ENCODE measurements at places on chromosomes 11 and 22.

DNA sequence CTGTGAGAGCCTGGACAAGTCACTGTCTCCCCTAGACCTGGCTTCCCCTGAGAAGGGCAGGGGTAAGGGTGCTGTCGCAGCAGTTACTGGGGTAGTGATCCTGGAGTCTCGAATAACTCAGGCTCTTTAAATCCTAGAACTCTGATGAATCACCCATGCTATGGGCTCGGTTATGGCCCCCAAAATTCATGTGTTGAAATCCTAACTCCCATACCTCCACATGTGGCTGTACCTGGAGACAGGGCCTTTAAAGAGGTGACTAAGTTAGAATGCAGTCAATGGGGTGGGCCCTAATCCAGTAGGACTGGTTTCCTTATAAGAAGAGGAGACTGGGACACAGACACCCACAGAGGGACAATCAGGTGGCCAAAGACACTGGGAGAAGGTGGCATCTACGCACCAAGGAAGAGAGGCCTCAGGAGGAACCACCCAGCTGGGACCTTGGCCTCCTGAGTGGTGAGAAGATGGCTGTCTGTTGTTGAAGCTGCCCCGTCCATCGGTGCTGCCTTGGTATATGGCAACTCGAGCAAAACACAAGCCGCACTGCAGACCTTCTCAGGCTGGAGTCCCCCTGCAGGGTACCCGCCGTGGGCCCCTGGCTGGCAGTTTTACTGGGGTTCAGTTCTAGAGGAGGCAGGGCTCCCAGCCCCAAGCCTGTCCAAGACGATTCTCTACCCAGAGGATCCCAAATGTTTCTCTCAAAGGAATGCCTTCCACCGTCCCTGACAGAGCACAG, 48.8 kb upstream of the SHISAL1 start:
- no peak for DNase-seq

DNA sequence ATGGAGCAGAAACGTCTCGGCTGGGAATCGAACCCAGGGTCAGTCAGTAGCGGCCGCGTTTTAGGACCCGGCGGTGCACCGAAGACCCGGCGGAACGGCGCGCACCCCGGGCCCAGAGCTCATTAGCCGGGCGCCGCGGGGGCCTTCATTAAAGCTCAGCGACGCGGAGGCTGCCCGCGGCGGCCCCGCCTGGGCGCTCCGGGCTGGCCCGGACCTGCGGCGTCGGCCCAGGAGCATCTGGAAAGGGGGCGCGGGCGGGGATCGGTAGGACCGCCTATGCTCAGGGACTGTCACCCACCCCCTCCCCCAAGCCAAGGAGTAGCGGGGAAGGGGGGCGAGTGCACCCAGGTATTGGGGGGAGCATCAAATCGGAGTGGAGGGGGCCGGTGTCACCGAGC, 52.2 kb downstream of the CYTH4 start:
- DNase-seq: no peak

GRCh38 chr11:102924851-102925380, 30.6 kb downstream of the MMP13 start:
- DNase-seq: no peak

DNA sequence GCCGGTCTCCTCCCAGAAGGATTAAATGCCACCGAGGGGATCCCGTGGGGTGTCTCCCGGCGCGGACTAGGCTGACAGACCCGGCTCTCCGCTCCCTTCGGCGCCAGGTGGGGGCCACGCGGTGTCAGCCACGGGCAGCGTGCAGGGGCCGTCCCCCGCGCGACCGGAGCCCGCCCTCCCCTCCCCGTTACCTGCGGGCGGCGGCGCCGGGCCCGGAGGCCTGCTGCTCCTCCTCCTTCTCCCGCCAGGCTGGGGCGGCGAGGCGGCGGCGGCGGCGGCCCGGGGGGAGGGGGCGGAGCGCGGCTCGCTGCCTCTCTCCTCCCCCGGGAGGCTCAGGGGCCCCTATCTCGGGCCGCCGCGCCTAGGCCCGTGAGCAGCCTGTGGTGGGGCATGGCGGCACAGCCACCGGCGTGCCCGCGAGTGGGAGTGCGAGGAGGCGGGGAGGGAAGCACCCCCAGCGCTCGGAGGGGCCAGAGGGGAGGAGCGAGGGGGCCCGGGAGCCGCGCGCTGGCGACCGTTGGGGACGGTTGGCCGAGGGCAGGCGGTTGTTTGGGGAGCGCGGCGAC, 450 bp downstream of the ZBTB44 start:
- DNase-seq: no peak

GRCh38 chr11:117483372-117483771, 155.7 kb downstream of the CEP164 start:
- DNase-seq: no peak

- DNase-seq: no peak
These were observed 1.1 kb upstream of the TTLL8 start for GRCh38 chr22:50058906-50059880.

DNA sequence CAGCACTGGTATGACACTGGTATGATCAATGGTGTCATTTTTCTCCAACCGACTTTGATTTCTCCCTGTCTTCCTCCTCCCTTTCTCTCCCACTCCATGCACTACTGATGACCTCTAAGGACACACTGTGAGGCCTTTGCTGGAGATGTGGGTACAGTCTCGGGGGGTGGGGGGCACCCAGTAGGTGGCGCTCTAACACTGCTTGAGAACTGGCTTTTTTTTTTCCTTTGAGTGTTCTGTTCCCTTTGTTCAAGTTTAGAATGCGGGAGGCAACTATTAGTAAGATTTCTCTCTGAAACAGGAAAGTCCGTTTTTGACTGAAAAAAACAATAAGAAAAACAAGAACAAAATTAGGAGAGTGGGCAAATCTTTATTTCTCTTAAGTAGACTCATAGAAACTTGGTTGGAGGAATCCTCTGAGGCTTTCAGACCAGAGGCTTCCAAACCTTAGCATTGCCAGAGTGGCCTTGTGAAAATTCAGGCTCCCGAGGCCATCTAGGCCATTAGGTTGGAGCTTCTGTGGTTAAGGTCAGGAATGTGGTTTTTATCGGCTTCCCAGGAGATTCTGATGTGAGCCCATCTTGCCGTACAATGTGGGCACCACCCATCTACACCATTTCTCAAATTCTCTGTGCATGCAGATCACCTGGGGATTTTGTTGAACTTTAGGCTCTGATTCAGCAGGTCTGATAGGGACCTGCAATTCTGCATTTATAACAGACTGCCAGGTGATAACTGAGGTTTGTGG, 43.2 kb downstream of the PANX1 start:
- DNase-seq: no peak

DNA sequence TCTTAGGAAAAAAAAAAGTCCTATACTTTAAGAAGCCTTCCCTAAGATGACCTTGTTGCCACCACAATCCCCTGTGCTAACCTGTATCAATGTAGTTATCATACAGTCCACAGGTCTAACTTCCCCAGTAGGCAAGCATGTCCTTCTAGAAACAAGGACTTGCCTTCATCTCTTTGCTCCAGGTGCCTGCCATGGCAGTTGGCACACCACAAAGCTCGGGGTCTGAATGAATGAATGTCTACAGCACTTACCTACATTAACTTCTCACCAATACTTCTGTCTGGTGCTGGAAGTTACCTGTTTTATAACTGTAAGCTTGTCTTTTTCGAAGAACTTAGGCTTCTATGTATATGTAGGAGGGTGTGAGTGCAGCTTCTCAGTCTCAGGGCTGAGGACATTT, 23.4 kb downstream of the CLPB start:
- no peak for DNase-seq

DNA sequence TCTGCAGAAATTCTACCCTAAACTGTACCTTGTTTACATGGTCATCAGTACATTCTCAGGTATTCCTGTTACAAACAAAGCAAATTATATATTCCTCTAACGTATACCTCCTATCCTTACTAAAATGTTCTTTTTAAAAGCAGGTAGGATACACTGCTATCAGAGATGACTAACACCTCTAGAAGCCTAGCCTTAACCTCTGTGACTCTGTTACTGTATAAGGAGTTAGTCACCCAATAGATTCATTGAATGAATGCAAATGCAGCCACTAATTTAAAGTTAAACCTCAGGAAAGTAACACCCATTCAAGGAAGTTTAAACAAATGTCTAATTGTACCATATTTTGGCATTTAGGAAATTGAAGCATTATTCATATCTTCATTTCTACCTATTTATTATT, 82.2 kb downstream of the FCHSD2 start:
- DNase-seq: no peak

GRCh38 chr11:16293204-16293681, 63.1 kb downstream of the SOX6 start:
- DNase-seq: no peak

DNA sequence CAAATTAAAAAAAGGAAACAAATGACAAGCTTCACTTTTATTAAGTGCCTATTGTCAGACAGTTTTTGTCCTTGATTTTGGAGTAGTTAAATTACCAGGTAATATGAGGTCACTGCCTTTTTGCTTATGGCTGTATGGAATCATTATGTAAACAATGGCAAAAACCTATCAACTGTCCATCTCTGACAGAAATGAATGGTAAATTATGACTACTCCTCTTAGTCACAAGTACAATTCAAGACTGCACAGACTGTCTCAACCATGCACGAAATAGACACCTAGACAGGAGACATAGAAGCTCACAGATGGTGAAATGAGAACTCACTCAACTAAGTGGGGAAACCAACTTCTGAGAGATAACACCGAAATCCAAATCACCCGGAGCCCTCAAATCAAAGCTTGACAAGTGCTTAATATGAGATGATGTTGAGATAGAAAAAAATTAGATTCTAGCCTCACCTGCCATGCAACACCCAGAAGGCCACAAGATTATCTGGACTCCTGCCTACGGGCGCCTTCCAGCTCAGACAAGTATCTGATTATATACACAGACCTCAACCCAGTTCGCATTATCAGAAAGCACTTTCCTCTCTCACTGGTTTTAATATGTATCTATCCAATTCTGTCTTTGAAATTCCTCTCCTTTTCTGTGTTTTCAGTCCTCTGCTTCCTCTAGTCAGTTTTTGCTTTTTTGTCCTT, 199.3 kb downstream of the CADM1 start:
- no peak for DNase-seq

GRCh38 chr11:132456751-132457328, 1075.5 kb downstream of the OPCML start:
- no peak for DNase-seq

DNA sequence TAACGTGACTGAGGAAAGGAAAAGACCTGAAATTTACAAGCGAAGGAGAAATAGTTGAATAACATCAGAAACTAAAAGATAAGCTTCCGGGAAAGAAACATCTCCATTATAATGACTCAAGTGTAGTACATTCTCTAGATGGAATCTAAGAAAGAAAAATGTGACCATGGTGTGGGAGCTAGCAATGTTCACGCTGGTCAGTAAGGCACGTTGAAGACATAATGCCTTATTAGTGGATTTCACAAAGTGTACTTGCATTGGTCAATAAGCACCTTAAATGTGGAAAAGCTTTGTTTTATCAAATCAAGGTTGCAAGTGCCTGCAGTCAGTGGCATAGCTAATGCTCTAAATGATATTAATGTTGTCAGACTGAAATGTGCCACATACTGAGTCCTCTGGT, 2.8 kb upstream of the LARGE1 start:
- no peak for DNase-seq

DNA sequence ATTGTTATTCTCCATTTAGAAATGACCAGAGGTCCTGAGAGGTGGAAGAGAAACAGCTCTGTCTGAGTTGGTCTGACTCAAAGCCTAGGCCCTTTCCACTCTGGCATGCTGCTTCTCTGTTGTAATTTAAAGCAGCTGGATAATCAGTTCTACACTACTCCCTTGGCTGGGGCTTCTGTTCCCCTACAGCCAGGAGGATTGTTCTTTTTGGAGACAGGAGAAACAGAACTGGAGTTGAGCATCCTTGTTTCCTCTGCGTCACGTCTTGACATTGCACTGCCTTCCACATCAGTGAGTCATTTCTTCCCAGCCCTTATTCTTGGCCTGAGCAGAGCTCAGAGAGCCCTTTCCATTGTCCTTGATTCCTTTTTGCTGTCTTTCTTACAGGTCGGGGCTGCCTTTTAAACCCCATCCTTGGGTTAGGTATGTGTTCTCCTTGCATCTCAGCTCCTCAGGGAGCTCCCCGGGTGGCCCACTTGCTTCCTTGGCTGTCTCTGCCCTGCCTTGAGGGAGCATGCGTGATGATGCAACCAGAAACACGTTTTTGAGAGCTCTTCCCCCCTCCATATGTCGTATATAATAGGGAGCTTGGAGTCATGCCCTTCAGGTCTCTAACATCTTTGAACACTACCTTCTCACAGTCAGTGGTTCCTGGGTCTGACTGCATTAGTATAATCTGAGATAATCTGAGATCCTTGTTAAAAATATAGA, 35.7 kb downstream of the CYB5R2 start:
- peak; percentile 23 for DNase-seq

- peak; percentile 82 for DNase-seq
These were observed 22.7 kb downstream of the BTBD10 start for GRCh38 chr11:13440100-13440855.

GRCh38 chr11:62137881-62138629, 14.2 kb downstream of the INCENP start:
- DNase-seq: no peak

- DNase-seq: no peak
These were observed 4.9 kb upstream of the IFITM10 start for GRCh38 chr11:1755344-1755691.

DNA sequence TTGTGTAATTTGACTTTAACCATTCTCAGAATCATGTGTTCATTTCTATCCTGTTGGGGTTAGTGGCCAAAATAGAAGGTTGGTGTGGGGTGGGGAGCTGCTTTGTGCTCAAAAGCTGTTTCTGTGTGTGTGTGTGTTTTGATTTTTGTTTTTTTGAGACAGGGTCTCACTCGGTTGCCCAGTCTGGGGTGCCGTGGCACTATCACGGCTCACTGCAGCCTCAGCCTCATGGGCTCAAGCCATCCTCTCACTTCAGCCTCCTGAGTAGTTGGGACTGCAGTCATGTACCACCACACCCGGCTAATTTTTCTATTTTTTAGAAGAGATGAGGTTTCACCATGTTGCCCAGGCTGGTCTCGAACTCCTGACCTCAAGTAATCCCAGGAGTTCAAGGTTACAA, 18.1 kb upstream of the AIFM3 start:
- DNase-seq: no peak

DNA sequence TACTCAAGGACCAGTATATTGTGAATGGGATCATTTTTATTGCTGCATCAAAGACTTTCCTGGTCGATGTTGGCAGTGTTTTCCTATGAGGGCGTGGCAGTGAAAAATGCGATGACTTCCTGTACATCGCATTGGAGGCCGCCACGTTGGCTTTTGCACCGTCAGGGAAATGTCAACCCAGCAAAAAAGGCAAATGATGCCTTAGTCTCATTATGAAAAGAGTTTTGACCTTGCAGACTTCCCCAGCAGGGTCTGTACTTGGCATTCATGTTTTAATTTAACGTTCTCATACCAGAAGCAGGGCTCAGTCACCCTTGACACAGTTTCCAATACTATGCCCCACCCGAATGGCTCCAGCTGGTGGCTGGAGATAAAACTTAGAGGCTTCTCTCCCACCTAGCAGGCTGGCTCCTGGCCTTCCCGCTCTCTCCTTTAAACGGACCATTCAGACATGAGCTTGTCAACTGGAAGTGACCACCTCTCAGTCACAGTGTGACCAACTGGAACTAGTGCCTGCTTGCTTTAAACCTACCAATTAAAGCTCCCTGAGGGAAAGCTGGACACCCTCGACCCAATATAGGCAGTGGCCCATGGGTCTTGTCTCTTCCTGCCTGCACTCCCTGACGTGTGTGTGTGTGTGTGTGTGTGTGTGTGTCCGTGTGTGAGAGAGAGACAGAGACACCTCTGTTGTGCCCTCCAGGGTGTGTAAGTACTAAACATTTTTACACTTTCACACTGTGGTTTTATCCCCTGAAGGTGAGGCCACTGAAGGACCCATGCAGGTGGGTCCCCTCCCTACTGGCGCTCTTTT, 8.7 kb upstream of the GDPD5 start:
- no peak for DNase-seq

- no peak for DNase-seq
These were observed 460.9 kb upstream of the LRRC4C start for GRCh38 chr11:41920374-41920773.

All from skeletal muscle cell (primary cell).